ENCODE measurements at places on chromosomes 4 and X.

DNA sequence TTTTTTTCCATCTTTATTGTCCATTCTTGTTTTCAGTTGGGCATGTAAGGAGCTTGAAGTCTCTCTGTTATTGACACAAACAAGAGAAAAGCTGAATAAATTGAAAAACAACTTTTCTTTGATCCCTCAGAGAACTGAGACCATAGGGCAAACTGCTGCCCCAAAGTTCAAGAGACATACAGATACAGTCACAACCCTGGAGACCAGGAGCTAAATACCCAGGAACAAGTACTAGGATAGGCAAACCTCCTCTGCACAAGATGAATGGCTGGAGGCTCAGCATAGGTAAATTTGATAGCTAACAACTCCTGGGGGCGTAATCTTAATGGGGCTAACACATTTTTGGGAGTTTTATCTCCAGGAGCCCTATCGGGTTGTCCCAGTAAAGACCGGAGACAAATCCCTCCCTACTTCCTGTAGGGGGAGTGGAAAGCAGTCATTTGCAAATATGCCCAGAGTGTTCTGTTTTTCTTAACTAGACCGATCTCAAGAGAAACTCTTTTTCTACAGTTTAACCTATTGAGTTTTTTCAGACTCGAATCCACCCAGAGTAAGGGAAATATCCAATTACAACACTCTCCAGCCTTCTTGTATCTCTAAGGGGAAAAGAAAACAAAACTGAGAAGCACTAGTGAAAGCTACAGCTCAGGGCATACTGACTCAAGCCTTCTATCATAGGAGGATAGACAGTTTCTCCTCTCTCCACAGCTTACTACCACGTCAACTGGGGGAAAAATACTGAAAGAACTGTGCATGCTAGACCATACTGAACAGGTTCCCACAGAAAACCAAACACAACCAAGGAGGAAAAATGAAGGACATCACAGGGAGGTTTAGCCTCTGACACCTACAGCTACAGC is 23.1 kb downstream of the MAGEA8 start:
- DNase-seq = no peak

DNA sequence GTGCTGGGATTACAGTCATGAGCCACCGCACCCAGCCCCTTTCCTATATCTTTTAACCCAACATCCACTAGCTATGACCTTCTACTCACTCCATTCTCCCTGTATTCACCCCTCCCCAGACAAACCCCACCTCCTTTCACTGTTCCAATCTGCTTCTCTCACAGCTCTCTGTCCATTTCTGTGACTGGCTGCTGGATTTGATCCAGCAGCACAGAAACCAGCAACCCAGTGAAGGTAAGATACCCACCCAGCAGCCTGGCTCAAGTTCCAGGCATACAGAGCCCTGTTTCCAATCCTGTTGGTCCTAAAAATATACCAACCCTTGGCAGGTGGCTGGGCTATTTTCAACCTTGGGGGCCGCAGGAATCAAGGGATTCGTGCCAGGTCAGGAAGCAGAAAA is 56.9 kb upstream of the SMIM10 start:
- no peak for DNase-seq

GRCh38 chr4:146790515-146790914 is 151.8 kb downstream of the POU4F2 start:
- DNase-seq = no peak

DNA sequence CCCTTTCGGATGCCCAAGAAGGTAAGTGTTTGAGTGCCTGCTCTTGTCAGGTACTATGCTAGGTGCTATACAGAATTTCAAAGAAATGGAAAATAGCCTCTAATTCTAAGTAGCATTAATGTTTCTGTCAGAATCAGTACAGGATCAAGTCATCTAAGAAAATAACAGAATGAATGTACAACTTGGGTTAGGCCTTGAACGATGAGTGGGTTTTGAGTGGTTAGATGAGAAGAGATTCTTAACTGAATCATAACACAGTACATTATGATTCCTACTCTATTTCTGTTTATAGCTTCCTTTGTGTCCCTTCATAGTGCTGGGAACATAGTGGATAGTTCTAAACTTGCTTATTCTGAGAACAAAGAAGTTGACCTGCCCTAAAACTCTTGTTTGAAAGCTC is 253.9 kb downstream of the GLUD2 start:
- no peak for DNase-seq

DNA sequence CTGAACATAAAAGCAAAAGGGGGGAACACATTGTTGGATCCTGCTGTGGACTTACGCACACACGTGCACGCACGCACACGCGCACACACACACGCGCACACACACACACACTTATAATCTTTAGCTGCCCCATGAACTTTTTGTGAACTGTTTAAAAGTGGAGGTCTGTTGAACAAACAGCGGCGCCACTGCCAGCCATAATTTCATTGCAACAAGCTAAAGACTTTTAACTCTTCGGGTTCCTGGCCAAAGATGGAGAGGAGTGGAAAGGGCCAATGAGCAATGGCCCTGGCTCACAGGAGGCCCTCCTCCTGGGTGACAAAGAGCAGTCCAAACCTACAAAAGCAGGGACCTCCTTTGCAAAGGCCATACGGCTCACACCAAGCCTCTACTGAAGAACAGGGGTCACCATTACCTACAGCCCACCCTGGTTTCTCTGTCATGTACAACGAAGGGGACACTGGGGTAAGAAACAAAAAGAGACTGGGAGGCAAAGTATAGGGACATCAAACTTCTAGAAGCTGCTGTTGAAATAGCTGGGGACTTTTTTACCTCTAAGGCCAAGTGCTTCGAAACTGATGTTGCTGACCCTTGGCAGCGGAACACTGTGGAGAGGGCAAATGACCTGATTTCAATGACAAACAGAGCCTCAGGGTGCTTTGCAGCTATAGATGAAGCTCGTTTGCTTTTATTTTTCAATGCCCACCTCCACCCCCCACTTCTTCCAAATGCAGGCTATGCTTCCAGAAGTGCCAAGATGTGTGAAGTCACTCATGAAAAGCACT is 16.7 kb downstream of the BCOR start:
- no peak for DNase-seq

DNA sequence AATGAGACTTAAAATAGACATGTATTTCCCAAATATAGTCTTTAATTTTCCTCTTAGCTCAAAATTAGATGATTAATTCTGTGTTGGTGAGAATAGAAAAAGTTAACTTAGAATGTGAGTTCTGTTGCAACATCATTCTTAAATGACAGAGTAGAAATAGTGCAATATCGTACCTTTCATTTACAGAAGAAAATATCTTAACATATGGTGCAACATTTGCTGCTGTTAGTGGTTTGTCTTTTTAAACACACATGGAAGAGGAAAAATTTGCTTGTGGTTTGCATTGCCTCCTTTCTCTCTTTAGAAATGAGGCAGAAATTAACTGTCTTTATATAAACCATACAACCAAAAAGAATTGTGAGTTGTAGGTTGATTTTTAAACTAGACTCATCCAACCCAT is 39.3 kb upstream of the FHDC1 start:
- DNase-seq = no peak

- DNase-seq = no peak
These were observed 29.0 kb downstream of the COQ2 start for GRCh38 chr4:83255584-83255983.

GRCh38 chr4:183139058-183139750 is 40.1 kb downstream of the WWC2 start:
- no peak for DNase-seq

DNA sequence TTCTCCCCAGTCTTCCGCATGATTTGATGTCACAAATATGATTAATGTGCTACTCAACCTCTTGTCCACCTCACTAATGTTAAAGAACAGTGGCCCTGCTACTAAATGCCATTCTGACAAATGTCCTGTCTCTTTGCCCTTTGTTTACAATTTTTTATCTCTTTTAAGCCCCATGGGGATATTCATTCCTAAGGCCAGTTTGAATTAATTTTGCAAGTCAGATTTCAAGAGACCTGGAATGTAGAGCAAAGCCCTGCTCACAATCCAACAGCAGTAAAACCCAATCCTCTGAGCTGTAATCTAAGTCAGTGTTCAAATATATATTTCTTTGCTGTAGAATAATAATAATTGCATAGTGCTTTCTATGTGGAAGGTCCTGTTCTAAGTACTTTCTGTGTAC is 81.2 kb downstream of the LDB2 start:
- no peak for DNase-seq

GRCh38 chrX:129007631-129008030 is 515.7 kb downstream of the SMARCA1 start:
- DNase-seq = no peak

DNA sequence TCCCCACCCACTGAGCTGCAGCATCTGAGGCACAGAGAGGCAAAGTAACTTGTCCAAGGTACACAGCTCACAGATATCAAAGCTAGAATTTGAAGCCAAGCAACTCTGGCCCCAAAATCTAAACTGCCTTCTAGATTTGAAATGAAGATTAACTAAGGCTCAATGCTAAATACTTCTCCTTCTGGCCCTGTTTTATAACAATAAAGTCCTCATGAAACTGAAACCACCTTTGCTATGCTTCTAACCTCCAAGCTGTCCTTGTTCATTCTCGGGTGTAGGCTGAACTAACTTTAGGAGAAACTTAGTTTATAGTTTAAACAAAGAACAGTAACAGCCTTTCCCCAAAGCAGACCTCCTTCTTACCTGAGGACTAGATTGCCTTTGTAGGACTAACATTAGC is 93.6 kb downstream of the DCTD start:
- no peak for DNase-seq

GRCh38 chrX:113289503-113289902 is 448.9 kb upstream of the AMOT start:
- DNase-seq = no peak

- no peak for DNase-seq
These were observed 86.5 kb downstream of the SH3RF1 start for GRCh38 chr4:169184236-169184635.

GRCh38 chrX:129452523-129452922 is 70.8 kb downstream of the SMARCA1 start:
- DNase-seq = no peak

- DNase-seq = no peak
These were observed 3.6 kb upstream of the FHL1 start for GRCh38 chrX:136143711-136144110.

- DNase-seq = no peak
These were observed 30.3 kb downstream of the ABLIM2 start for GRCh38 chr4:8128100-8128856.

- DNase-seq = no peak
These were observed 909.0 kb upstream of the PCDH10 start for GRCh38 chr4:132240081-132240480.

DNA sequence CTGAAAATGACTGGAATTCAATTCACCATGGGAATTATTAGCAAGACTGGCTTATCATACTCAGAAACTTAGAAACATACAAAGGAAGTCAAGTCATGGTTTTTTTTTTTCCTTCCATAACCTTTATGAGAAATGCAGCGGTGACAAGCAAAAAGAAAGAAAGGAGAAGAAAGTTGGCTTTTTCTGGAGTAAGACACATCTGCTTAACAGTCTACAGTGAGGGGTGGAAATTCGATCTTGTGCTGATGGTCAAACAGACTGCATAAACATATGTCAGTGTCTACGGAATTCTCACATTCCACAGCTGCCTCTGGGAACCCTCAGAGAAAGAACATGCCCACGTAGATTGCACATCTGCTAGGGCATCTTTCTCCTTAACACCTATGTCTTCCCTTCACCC is 54.6 kb downstream of the PROM1 start:
- no peak for DNase-seq

GRCh38 chr4:166308647-166309046 is 435.6 kb downstream of the TLL1 start:
- no peak for DNase-seq

DNA sequence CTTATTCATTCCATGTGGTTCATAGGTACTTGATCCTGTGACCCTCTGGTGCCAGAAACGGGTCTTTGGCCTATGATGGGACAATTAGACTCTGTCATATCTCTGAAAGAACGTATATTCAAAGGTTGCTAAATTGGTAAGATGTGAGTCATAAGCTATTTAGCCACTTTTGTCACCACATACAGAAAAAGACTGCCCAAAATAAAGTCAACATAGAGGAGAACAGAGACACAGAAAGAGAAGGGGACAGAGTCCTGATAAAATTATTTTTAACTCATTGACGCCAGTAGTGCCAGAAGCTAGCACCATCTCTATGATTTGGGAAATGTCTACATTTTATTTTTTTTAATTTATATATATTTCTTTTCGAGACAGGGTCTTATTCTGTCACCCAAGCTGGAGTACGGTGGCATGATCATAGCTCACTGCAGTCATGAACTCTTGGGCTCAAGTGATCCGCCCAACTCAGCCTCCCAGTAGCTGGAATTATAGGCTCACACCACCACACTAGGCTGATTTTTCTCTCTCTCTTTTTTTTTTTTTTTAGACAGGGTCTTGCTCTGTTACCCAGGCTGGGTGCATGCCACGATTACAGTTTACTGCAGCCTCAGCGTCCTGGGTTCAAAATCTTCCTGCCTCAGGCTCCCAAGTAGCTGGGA is 92.1 kb upstream of the COX18 start:
- DNase-seq = no peak

DNA sequence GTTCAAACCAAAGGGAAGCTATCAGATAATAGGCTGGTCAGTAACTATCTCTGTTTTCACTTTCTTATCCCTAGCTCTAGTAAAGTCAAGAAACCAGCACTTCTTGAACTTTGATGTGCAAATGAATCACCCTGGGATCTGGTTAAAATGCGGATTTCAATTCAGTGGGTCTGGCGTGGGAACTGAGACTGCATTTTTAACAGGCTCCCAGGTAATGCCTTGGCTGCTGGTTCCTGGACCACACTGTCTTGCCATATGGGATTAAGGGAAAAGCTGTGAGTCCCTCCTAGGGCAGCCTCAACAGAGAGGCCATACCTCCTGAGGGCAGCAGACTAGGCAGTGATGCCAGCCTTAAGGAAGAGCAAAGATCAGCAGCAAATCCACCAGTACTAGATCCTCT is 1.7 kb downstream of the RNF175 start:
- no peak for DNase-seq

DNA sequence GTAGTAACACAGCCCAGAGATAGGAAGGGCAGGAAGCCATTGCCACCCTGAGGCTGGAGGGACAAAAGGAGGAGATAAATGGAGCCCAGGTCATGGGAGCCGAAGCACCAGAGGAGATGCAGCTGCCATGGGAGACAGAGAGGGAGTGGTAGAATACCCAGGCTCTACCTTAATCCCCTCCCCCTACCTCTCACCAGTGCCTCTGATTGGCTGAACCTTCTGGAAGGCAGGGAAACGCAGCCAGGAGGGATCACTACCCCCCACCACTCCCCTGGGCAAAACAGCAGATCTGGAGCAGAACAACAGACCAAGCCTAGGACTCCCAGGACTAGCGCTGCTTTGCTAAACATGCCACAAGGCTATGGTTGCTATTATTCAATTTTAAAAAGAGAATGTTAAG is 114.2 kb downstream of the ZNF827 start:
- no peak for DNase-seq

DNA sequence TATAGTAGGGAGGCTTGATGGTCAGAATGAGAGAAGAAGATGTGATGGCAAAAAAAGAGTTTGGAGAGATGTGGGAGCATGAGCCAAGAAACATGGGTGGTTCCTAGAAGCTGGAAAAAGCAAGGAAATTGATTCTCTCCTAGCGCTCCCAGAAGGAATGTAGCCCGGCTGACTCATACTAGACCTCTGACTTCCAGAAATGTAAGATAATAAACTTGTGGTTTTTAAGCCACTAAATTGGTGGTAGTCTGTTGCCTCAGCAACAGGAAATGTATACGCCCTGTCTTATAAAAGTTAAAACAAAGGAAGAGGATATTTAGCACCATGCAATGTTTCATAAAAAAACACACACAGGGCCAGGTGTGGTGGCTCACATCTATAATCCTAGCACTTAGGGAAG is 182.7 kb upstream of the PCDH7 start:
- no peak for DNase-seq

- no peak for DNase-seq
These were observed 96.5 kb upstream of the ESX1 start for GRCh38 chrX:104351173-104351769.
